Karpas-422 (cell line): ENCODE measurements at places on chromosomes 1 and 21. TPM values are rescaled to one million over a fixed set of nuclear protein-coding genes. Genes with fewer than 3 reads are reported as not detected.

Gene ASTN1
- total RNA-seq = not detected in 2 replicates

Gene HSD17B7
- total RNA-seq = 41.5 and 58.2 TPM in 2 replicates

Gene ZBTB21
- total RNA-seq = 1.2 and 2.8 TPM in 2 replicates

Gene SPOCD1
- total RNA-seq = not detected in 2 replicates

DNA sequence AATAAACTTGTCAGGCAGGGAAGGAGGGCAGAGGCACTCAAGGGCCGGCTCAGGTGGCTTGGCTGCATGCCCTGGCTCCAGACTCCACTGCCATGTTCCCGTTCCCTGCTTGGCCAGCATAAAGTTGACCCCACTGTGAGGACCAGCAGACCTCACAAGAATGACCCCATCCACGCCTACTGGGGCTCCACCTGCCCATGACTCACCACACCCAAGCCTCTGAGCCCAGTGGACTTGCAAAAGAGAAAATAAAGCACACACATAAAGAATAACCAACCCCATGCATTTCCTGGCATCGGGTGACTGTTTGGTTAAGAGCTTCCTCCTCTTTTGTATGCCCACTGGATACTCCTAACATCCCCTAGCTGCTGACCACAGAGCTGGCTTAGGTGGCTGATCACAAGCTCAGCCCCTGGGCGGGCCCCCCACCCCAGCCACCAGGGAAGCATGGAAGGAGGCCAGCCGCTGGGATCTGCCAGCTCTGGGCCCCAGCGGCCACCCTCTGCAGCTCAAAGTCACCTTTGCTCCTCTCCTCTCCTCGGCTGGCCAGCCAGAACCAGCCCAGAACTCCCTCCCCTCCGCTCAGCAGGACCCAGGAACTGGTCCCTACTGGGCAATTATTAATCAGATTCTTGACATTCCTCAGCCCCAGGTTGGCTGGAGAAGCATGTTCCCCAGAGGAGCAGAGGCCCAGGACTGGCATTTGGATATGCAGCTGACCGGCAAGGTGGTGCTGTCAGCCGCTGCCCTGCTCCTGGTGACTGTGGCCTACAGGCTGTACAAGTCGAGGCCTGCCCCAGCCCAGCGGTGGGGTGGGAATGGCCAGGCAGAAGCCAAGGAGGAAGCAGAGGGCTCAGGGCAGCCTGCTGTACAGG, at the start of gene KLHDC7A:
KLHDC7A (plus strand) TSS at position 616 of the 875 bp plus-strand sequence; CDS start at position 668, 52 bp downstream.
- no peak within 1 kb of the TSS for H3K27ac ChIP-seq
- no peaks in the 10 kb centered on the region for H3K4me1 ChIP-seq
- no peak for DNase-seq
- no peaks in the 10 kb centered on the region for H3K27me3 ChIP-seq
- no peaks in the 10 kb centered on the region for H3K36me3 ChIP-seq

- H3K4me1 ChIP-seq = peaks cover 16% of the 10 kb centered on the region
- no peak overlapping the region for H3K4me3 ChIP-seq
- no peaks in the 10 kb centered on the region for H3K36me3 ChIP-seq
- no peak overlapping the region for H3K27ac ChIP-seq
- H3K27me3 ChIP-seq = no peaks in the 10 kb centered on the region
Measured at GRCh38 chr1:54375712-54376429, 30.3 kb downstream of the SSBP3 start.

GRCh38 chr1:7464736-7465135, 306.4 kb upstream of the VAMP3 start:
- DNase-seq = no peak
- H3K27ac ChIP-seq = no peak overlapping the region
- no peaks in the 10 kb centered on the region for H3K36me3 ChIP-seq
- H3K4me1 ChIP-seq = peaks cover under 1% of the 10 kb centered on the region; the same call in 1 of the 2 replicates
- H3K27me3 ChIP-seq = no peaks in the 10 kb centered on the region
- no peak overlapping the region for H3K4me3 ChIP-seq

DNA sequence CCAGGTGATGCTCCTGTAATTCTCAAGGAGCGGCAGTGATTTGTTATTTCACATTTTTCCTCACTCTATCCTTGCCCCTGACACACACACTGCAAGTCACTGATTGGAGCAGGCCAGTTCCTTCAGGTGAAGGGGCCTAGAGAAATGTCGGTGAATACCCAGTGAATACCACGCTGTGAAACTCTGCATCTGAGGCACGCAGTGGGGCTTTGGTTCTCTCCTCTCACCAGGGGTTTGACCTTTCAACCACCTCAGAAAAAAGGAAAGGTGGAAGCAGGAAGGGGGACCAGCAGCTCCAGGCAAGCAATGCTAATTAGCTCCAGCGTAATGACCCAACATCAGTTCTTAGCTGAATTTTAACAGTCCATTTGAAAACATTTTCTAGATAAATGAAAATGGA, 532 bp upstream of the FAM177B start:
- no peak overlapping the region for H3K27ac ChIP-seq
- no peaks in the 10 kb centered on the region for H3K27me3 ChIP-seq
- H3K4me1 ChIP-seq = peaks cover 19% of the 10 kb centered on the region
- H3K4me3 ChIP-seq = no peak overlapping the region

- no peaks in the 10 kb centered on the region for H3K36me3 ChIP-seq
- no peak overlapping the region for H3K27ac ChIP-seq
- H3K27me3 ChIP-seq = no peaks in the 10 kb centered on the region
- peaks cover 6% of the 10 kb centered on the region for H3K4me1 ChIP-seq
- no peak overlapping the region for H3K4me3 ChIP-seq
Measured at GRCh38 chr1:162912061-162912667, 51.2 kb upstream of the CCDC190 start.

DNA sequence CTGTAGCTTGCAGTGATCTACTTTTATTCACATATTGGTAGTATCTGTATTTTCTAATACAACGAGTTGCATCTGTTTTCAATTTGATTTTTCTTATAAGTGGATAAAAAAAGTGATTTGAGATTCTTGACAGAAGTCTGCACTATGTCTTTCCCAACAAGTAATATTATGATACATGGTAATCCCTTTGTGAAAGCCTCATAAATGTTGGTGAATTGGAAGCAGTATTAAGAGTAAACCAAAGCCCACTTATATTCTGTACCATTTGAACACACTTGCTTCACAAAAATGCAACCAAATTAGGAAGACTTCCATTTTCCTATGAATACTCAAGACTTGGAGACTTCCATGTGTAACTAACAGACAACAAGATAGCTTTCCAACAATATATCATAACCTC, 172.0 kb downstream of the HMCN1 start:
- no peaks in the 10 kb centered on the region for H3K36me3 ChIP-seq
- no peaks in the 10 kb centered on the region for H3K4me1 ChIP-seq
- DNase-seq = no peak
- H3K4me3 ChIP-seq = no peak overlapping the region
- H3K27me3 ChIP-seq = no peaks in the 10 kb centered on the region
- H3K27ac ChIP-seq = no peak overlapping the region
